GM04504 (cell line): ENCODE measurements at places on chromosomes 6 and 20.

DNA sequence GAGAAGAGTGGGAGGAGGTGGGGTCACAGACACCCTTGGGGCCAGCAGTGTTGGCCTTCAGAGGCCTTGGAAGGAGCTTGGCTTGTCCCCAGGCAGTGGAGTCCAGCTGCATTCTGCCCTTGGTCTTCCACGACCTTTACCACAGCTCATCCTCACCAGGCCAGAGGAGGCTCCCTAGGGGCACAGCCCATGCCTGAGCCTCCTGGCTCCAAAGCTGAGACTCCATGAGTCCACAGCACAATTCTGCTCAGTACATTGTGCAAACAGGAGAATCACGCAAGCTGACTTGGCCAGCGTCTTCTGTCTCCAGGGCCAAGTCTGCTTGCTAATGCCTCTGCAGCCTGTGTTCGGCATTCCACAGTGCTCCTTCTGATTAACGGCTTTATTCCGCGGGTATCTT lies 337.2 kb downstream of the SMOC2 start:
- no peak for DNase-seq

DNA sequence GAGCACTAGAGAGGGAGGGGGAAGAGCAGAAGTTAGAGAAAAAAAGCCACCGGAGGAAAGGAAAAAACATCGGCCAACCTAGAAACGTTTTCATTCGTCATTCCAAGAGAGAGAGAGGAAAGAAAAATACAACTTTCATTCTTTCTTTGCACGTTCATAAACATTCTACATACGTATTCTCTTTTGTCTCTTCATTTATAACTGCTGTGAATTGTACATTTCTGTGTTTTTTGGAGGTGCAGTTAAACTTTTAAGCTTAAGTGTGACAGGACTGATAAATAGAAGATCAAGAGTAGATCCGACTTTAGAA lies 2.0 kb downstream of the ID4 start:
- no peak for DNase-seq

DNA sequence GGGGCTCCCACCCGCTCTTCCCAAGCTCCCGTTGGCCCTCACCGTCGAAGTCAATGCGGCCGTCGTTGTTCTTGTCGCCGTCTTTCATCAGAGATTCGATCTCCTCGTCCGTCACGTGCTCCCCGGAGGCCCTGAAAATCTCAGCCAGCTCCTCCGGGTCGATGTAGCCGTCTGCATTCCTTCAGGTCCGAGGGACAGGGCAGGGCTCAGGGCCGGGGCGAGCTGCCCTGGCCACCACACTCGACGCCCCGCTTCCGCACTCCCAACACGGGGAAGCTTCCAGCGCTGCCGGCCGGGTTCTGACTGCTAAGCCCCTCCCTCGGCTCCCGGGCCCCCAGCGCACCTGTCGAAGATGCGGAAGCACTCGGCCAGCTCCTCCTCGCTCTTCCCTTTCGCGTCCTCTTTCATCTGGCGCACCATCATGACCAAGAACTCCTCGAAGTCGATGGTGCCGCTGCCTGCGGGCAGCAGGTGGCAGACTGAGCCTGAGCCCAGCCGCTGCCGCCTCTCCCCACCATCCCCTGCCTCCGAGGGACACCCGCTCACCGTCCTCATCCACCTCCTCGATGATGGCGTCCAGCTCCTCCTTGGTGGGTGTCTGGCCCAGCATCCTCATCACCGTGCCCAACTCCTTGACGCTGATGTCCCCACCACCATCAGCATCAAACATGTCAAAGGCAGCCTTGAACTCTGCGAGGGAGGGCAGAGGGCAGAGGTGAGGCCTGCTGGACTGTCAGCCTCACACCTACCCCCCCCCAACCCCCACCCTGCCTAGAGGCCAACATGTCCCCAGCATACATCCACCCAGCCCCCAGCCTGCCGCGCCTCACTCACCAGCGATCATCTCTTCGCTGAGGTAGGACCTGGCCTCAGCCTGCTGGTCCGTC lies 2.9 kb downstream of the TNNC2 start:
- DNase-seq = no peak

- peak; percentile 35 for DNase-seq
Observed at GRCh38 chr6:116536216-116536621, 9.3 kb downstream of the TRAPPC3L start.

DNA sequence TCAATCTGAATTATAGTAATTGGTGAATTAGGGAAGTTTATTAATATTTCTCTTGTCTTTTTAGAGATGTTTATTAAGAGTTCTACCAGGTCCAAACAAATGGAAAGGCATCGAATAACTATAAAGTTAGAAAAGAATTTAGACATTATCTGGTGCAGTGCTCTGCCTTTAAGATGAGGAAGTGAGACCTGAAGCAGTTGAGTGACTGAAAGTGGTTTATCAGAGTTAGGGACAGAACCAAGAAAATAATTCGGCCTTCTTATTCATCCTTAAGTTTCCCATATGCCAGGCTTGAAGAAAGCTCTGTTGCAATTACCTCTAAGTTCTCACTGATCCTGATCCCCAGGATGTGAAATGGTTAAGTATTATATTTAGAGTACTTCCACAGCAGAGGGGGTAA lies 94.2 kb upstream of the FLRT3 start:
- no peak for DNase-seq

- DNase-seq = no peak
Observed at GRCh38 chr6:40474937-40475336, 112.2 kb downstream of the LRFN2 start.

GRCh38 chr20:51803148-51803854 lies 980 bp upstream of the SALL4 start:
- DNase-seq = no peak

DNA sequence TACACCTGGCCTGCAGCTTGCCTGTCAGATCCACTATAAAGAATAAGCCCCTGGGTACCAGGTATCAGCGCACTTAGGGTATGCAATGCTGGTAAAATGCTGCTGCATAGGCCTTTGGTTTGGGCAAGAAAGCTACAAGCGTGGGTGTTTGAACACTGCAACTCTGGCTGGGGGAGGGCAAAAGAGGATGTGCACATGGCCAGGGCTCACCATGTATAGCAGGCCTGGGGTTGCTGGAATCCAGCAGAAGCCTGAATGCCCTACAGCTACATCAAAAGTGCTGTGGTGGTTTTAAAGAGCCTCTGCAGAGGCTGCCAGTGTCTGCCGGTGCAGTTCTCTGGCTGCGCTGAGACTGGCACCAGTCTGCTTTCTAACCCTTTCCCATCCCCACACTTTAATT lies 51.7 kb downstream of the UQCC1 start:
- DNase-seq = no peak

- DNase-seq = no peak
Observed at GRCh38 chr20:15986690-15987089, 586.6 kb downstream of the KIF16B start.

DNA sequence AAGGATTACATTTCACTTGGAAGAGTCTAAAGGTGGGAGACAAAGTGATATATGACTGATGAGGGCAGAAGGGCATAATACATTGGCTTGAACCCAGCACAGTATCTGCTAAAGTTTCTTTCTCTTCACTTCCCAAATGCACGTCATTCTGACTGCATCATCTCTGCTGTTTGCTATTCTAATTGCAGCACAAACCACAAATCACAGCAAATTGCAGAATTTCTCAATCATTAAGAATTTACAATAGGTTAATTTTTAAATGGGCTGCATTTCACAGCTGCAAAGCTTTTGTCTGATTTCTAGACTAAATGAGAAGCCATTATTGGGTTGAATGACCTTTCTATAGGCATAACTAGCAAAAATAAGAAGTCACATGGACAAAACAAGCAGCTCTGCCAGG lies 337.0 kb downstream of the RNGTT start:
- DNase-seq = no peak

GRCh38 chr6:135451617-135452190 lies 45.8 kb downstream of the AHI1 start:
- DNase-seq = no peak

GRCh38 chr6:7633361-7633760 lies 43.4 kb downstream of the SNRNP48 start:
- DNase-seq = no peak

DNA sequence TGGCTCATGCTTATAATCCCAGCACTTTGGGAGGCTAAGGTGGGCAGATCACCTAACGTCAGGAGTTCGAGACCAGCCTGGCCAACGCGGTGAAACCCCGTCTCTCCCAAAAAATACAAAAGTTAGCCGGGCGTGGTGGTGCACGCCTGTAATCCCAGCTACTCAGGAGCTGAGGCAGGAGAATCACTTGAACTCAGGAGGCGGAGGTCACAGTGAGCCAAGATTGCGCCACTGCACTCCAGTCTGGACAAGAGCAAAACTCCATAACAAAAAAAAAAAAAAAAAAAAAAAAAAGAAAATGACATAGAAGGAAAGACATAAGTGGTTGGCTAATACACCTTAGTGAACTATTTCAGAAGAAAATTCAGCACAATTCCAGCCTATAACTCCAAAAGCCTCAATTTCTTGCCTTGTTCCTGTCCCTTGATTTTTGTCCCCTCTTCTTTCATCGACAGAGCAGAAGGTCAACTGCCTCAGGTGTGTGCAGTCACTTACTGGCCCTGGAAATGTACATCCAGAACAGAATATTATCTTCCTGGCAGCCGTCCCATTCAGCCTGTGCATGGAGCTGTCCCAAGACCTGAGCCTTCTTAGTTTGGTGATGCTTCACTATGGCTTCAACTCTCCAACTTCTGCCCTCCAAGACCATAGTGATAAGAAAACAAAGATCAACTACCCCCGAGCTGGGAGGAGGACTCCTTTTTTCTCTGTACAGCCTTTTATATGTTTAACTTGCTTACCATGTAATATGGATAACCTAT lies 117.6 kb downstream of the LY86 start:
- no peak for DNase-seq

DNA sequence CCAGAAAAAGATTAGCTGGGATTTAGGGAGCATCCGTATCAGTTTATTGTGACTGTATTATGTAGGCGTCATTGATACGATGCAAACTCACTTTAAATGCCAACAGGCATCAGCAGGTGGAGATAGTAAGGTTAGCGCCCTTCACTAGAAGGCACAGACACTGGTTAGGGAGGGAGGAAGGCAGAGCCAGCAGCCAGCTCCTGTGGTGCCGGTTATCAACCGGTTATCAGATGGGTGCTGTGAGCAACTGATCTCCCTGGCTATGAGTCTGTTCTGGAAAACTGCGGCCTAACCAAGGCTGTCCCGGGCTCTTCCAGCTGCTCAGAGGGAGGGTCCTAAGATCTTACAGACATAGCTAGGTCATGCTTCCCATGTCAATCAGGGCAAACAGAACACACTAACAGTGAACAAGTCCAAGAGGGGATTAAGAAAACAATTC lies 47.5 kb upstream of the CD93 start:
- no peak for DNase-seq

GRCh38 chr6:127483399-127484055 lies 24.3 kb upstream of the KIAA0408 start:
- DNase-seq = no peak

DNA sequence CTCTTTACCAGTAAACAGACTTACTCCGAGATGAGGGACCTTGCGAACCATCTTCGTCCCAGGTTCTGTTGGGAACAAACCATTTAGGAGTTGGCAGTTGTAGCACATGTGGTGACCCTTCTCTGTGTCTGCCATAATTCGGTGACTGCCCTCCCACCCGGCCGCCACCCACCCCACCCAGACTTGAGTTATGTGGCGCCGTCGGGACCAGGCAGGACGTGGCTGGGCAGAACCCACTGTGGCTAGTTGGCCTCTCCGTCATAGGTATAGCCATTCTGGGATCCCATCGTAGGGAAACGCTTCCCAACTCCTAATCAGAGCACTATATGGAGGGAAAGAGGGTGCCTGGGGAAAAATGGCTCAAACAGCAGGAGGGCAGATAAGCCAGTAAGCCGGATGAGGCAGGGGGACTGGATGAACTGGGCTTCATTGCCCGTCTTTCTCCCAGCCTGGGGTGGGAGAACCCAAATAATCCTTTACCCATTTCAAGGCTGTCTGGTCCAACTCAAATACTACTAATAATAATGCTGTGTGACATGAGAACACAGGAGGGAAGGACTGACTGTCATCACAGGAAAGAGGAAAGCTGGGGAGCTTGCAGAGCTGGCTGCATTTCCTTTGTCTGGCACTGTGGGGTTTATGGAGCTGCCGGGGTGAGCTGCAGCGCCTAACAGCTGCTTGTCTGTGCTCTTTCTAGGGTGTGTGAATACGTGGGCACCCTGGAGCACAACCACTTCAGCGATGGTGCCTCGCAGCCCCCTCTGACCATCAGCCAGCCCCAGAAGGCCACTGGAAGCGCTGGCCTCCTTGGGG lies 73.0 kb upstream of the PBOV1 start:
- DNase-seq = no peak

- DNase-seq = no peak
Observed at GRCh38 chr20:51766994-51767866, 960 bp downstream of the ATP9A start.

- DNase-seq = no peak
Observed at GRCh38 chr6:66965227-66965626, 1258.2 kb upstream of the EYS start.

GRCh38 chr6:140459209-140459608 lies 1084.8 kb upstream of the CITED2 start:
- no peak for DNase-seq

DNA sequence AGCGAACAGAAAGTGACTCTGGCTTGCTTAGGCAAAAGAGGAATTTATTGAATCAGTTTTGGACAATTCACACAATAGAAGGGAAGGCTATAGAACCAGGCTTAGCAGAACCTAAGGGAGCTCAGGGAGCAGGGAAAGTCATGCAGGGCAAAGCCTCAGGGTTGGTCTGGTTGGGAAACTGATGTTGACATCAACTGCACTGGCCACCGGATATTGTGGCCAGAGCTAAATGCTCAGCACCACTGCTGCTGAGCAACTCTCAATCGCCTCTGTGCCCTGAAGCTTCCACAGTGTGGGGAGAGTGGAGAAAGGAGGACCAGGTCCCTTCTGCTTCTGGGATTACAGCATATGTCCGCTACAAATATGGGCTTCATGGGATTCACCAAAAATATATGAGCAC lies 93.3 kb upstream of the GCM1 start:
- DNase-seq = no peak

- DNase-seq = no peak
Observed at GRCh38 chr6:112291161-112291762, 36.9 kb upstream of the LAMA4 start.

GRCh38 chr20:47487175-47487917 lies 14.3 kb upstream of the NCOA3 start:
- DNase-seq = no peak

GRCh38 chr6:135576055-135576454 lies 78.5 kb upstream of the AHI1 start:
- peak; percentile 55 for DNase-seq

GRCh38 chr6:39214846-39215639 lies 14.2 kb downstream of the KCNK5 start:
- no peak for DNase-seq

GRCh38 chr6:160949531-160949930 lies 42.0 kb upstream of the MAP3K4 start:
- DNase-seq = no peak

GRCh38 chr20:62407221-62407992 lies at the start of gene CABLES2:
CABLES2 (minus strand) TSS chr20:62407285; CDS start chr20:62407276, 9 bp downstream.
- peak; percentile 88 for DNase-seq

GRCh38 chr6:125546841-125547251 lies 202.6 kb upstream of the HEY2 start:
- no peak for DNase-seq

- no peak for DNase-seq
Observed at GRCh38 chr6:165686596-165687365, 23.7 kb upstream of the PDE10A start.

GRCh38 chr6:16510245-16510644 lies 251.0 kb downstream of the ATXN1 start:
- DNase-seq = no peak

GRCh38 chr6:144217264-144217663 lies 66.9 kb downstream of the STX11 start:
- no peak for DNase-seq

GRCh38 chr6:116450769-116451740 lies 10.1 kb upstream of the CALHM6 start:
- DNase-seq = no peak

- no peak for DNase-seq
Observed at GRCh38 chr6:81979767-81980166, 227.3 kb upstream of the TENT5A start.
